Inflammatory macrophage (primary cell): ENCODE measurements at places on chromosomes 6 and 20.
A peak's percentile ranks its signal among the peaks of the same experiment; 100 is the strongest.

DNA sequence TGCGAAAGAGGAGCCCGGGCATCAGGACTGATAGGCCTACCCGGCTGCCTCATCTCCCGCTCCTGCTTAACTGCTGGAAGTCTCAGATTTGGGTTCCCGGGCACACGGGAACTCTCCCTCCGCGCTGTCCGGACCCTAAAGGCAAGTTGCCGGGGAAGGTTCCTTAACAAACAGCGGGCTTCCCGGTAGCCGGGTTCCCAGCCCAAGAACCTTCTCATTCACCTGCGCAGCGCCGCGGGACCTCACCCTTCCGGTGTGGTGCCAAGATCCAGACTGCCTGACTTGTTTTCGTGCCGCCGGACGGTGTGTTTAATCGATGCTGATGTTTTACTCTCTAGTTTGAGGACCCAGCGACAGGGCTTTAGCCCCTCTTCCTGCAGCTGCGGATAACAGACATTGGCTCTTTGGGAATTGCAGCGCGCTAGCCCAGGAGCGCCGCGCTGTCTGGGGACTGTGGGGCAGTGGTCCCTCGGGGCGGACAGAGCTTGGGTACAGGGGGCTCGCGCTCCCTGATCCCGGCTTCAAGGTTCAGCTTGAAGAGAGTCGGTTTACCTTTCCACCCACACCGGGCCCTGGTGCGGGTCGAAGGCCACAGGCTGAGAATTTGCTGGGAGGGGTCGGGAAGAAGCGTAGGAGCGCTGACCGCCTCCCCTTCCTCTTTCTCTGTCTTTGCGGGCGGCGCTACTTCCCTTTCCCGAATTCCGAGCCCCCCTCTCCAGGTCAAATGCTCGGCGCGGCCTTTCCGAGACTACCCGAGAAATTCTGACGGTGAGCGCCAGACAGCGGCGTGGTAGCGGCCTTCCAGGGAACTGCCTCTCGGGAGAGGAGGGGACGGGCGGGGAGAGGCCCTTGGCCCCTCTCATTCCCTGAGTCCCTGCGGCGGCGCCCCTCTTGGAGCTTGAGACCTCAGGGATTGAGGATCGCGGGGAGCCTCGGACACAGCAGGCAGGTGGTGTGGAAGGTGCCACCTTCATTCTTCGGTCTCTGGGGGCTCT, 17.2 kb downstream of the ABT1 start:
- DNase-seq, result peak; percentile 11

- no peak for DNase-seq
These were observed 47.4 kb downstream of the HDDC2 start for GRCh38 chr6:125254321-125254720.

DNA sequence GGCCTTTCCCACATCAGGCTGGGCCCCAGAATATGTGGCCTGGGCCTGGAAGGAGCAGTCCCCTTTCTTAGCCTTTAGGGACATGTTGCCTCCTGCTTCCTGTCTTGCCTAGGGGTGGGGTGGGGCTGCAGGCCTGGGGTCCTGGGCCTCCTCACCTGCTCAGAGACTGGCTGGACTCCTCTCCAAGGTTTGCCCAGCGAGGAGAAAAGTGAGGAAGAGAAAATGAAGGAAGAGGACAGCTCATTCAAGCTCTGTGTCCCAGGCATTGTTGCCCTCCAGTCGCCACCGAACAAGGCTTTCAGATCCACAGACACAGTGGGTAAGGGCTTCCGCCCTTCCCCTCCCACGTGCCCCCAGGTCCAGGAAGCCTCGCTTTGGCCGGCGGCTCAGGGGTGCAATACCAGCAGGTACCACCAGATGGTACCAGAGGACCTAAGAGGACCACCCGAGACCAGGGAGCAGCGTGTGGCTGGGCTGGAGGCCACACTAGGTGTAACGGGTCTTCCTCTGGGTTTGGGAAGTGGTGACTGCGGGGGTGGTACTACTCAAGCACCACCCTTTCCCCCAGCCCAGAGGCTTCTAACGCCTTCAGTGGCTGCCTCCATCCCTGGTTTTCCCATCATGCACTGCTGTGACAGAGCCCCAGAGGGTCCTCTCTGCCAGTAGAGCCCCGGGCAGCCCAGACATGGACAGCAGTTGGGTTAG, 5.5 kb upstream of the BAK1 start:
- DNase-seq, result peak; percentile 76

DNA sequence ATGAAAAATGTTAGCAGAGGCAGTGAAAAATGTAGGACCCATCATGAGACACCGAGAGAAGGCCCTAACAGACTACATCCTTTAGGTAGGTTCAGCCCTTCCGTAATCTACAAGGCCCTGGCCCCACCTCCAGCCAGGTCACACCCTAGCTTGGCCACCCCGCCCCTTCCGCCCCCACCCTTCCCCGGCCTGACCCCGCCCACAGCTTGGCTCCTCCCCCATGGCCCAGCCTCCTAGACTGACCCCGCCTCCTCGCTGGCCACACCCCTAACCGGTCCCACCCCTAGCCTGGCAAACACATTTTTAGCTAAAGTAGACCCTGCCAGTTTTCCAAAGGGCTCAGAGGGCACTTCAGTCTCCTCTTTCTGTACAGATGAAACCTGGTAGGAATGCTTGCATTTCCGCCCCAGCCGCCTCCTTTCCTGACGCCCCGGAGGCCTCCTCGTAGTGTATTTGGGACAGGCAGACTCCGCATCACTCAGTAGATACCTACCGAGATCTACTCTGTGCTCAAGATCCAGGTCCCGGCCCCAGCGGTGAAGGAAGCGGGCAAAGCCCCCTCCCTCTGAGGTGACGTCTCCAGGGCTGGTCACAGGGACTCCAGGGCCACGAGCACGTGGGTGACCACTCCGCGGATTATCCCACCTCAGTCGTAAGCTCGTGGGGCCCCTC, 443.5 kb downstream of the PREX1 start:
- DNase-seq, result no peak

DNA sequence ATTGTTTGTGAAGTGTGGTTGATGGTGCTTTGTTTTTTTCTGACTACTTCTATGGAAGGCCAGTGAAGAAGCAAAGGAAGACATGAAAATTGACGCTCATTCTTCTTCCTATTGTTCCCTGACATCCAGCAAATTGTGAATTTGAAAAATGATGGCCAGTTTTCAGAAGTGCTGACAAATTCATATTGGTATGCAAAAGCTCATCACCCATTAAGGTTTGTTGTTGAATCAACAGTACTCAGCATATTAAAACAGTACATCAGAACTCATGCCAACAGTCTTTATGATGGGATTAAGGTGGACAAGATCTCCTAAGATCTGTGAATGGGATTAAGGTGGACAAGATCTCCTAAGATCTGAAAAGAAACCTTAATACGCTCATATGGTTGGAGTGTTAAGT, 1.0 kb upstream of the MTG2 start:
- no peak for DNase-seq

GRCh38 chr6:79608334-79609224, 22.6 kb upstream of the SH3BGRL2 start:
- no peak for DNase-seq

GRCh38 chr6:139920776-139921100, 546.3 kb upstream of the CITED2 start:
- DNase-seq, result no peak

GRCh38 chr6:136859430-136859829, 37.0 kb downstream of the PEX7 start:
- peak; percentile 72 for DNase-seq

- no peak for DNase-seq
These were observed 516.3 kb downstream of the COL12A1 start for GRCh38 chr6:74689601-74690000.

- no peak for DNase-seq
These were observed 511.1 kb downstream of the TENT5A start for GRCh38 chr6:81241126-81242041.

DNA sequence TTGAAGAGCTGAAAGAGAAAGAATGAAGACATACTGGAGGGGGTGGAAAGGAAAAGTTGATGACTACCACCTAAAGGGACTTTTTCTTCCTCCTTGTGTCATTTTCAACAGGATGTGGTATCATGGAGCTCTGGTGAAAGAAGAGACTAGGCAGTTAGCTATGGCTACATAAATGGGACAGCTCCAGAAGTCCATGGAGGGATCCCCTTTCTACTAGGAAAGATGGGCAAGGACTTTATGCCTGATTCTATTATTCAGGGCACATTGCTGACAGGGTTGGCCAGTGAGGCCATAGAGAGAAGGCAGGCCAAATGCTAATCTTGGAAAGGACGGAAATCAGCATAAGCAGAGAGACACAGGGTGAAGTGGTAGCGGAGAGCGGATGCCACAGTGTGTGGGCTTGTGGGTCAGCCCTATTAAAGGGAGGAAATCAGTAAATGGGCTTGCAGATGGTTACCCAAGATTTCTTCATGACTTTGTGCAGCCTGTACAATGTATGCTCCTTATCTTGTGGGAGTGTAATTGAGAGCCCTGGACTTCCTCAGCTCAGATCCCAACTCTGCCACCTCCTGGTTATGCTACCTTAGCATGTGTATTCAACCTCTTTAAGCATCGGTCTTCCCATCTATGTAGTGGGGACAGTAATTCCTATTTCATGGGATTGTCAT, 77.4 kb upstream of the TMEM170B start:
- DNase-seq, result peak; percentile 72

DNA sequence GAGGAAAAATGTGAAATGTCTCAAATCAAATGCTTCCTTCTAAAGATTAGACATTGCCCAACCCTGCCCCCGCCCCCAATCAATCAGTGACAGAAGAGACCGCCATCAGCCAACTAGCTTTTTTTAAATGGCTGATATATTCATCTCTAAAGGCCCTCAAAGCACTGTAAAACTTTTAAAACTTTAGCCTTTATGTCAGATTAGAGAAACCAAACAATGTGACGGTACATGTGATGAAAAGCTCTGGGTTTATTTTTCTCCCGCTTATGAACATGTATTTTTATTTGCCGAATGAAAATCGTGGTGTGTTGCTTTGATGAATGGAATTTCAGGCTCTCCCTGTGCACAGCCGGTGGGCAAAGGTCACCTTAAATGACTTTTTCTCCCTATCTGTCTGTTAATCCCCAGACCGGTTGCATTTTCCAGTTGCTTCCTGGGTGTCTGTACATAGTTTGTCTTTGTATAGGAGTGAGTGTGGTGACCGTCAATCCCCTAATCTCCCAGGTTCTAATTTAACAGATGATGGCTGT, 38.5 kb downstream of the TBC1D7 start:
- DNase-seq, result no peak

GRCh38 chr6:65259059-65259458, 448.0 kb downstream of the EYS start:
- no peak for DNase-seq

GRCh38 chr20:21184819-21185218, 58.9 kb downstream of the KIZ start:
- no peak for DNase-seq

DNA sequence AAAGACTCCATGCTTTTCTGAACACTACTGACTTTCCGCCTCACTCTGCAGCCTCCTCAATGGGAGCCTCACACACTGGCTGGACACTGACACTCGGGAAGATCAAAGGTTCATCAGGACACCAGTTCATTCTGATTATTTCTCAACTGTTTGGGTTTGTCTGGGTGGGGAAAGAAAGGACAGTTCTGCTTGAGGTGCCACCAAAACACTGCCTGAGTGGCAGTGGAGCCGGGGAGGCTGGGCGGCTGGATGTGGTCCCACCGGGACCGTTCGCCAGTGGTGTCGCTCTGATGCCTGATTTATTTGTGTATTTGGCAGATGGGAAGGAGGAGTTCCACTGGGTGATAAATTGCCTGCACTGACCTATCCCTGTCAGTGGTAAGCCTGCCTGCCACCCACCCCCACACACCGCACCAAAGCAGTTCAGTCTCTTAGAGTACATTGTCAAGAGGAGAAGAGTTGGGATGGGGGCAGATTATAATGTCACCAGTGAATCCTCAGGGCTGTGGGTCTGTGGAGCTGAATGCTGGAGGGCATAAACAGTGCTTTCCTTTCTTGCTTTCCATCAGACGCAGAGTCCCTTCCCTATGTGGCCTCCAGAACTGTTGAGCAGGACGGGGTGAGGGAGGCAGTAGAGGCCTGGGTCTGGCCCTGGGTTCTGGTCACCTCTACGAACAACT, 49.8 kb downstream of the EDN1 start:
- no peak for DNase-seq

DNA sequence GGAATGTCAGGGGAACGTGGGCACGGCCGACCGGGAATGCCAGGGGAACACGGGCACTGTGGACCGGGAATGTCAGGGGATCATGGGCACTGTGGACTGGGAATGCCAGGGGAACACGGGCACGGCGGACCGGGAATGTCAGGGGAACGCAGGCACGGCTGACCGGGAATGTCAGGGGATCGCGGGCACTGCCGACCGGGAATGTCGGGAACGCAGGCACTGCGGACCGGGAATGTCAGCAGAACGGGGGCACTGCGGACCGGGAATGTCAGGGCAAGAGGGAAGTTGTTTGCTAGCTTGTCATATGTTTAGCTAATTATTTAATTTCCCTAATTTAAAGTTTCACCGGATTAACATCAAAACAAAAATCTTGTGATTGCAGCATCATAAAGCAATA, 37.4 kb upstream of the BHLHE23 start:
- no peak for DNase-seq

DNA sequence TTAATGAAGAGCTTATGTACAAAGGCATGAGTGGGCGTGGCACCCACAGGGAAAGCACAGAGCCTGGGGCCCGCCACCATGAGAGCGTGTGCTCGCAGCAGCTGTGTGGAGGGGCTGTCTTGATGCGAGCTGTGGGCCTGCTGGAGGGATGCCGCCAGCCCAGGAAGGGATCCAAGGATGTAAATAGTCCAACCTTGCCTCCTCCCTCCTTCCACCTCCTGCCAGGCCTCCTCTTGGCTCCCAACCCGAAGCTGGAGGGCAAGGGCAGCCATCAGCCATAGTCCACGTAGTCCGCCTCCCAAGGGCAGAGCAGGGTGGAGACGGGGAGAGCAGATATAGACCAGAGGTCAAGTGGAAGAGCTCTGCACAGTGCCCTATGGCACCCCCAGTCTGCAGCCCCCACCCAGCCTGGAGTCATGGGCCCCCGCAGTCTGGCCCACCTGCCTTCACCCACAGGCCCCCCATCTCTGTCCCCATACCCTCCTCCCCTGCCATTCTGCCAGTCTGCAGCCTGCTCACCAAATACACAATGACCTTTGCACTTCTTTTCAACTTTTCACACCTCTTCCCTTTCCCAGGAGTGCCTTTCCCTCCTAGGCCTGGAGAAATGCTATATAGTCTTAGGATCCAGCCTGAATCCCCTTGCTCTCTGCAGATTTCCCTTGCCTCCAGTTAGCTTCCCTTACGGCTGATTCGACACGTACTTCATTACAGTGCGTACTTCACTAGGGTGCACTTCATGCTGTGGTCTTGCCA, 77.1 kb downstream of the SHLD1 start:
- no peak for DNase-seq

DNA sequence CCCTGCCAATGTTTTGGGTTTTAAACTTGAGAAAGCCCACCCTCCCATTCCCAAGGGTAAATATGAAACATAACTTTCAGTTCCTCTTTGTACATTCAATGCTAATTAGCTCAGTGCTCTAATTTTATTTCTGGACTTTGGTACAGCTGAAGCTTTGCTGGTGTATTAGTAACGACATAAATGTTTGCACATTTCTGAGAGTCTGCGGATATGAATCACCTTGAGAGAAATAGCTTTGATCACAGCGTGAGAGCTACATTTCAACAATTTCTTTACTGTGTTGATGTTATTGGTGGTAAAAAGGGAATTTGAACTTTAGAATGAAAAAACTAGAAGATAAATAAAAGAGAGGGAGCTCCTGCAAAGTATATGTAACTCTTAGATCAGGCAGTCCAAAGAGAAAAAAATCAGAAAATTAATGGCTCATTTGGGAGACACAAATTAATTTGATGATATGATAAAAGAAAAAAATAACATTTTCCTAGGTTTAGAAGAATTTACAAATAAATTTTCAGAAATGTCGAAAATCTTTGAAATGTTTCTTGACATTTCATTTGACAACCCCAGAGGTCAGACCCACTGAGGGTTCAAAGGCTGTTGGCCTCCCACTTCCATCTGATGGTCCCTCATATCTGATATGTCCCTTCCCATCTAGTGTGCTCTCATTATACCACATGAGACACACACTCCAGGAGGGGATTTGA, 38.5 kb upstream of the CAP2 start:
- DNase-seq, result no peak
